ENCODE measurements at places on chromosomes 7 and 10.

DNA sequence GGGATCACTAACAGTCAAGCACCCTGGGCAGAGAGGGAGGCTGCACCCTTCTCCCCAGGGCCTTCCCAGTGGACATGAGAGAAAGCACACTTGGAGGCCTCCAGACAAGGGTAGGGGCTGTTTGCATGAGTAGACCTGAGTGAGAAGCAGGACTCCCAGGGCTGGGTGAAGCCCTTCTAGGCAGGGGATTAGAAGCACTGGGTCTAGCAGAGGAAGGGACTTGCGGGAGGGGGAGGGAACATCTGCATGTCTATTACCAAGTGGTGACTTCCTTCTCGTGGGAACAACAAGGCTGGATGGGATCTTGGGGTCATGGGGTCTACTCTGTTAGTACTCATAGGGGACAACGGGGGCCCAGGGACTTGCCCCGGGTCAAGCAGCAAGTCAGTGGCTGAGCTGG lies 67.8 kb downstream of the EMX2 start:
- H3K36me3 ChIP-seq = no peaks in the 10 kb centered on the region
- no peaks in the 10 kb centered on the region for H3K4me1 ChIP-seq
- DNase-seq = no peak
- peaks cover 4% of the 10 kb centered on the region for H3K27me3 ChIP-seq
- no peak overlapping the region for H3K27ac ChIP-seq

DNA sequence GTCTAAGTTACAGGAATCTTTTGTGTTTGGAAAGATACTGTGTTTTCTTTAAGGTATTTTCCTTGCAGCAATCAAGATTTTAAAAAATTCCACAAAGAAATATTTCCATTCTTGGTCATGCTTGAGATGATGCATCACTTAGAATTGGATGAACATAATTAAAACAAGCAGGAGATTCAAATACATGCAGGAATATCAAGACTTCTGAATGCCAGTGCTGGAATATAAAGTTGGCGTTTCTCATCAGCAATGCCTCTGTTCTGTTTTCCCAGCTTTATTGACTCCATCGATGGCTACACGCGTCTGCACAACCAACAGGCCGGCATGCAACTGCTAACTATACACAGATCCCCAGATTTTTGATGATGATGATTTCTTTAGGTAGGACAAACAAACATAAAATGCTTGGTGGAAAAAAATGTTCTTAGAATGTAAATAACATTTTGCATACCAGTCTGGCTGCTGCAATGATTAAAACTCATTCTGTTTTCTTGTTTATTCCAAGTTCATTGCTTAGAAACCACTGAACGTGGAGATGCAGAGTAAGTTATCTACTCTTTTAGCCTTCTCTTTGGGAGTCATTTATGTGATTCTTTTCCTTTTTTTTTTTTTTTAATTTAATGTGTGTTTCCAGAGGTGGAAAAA lies 91.3 kb upstream of the FAM171A1 start:
- no peak for DNase-seq
- H3K36me3 ChIP-seq = no peaks in the 10 kb centered on the region
- no peak overlapping the region for H3K4me3 ChIP-seq
- no peak overlapping the region for H3K27ac ChIP-seq
- H3K27me3 ChIP-seq = peaks cover 25% of the 10 kb centered on the region

GRCh38 chr7:17206349-17206905 lies 92.0 kb upstream of the AHR start:
- peaks cover 11% of the 10 kb centered on the region for H3K27me3 ChIP-seq
- H3K4me3 ChIP-seq = no peak overlapping the region
- no peak for DNase-seq
- no peak overlapping the region for H3K27ac ChIP-seq
- H3K36me3 ChIP-seq = no peaks in the 10 kb centered on the region

DNA sequence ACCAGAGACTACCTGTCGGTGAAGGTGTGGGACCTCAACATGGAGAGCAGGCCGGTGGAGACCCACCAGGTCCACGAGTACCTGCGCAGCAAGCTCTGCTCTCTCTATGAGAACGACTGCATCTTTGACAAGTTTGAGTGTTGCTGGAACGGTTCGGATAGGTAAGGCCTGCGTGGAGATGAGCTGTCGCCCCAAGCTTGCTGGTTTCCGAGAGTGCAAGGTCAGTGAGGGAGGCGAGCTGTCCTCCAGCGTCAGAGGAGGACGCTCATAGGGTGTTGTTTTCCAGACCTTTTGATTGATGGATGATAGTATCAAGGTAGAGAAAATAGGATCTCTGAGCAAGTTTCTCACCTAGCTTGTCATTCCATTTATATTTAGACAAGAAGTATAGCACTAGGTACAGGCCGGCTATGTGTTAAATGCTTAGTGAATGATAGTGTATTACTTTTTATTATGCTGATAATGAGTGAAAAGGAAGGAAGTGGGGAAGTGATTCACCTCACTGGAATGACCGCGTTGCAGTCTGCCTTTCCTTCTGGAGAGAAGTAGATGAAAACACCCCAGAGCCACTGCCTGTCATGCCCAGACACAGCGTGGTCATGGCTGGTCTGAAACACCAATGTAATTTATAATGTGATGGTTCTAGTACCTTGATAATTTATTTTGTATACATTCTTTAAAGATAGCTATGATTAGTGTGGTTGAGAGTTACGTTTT lies 33.9 kb downstream of the BNIP3 start:
- DNase-seq = no peak
- H3K27ac ChIP-seq = no peak overlapping the region
- peaks cover 1% of the 10 kb centered on the region for H3K4me1 ChIP-seq
- H3K4me3 ChIP-seq = no peak overlapping the region
- no peaks in the 10 kb centered on the region for H3K27me3 ChIP-seq

- no peaks in the 10 kb centered on the region for H3K4me1 ChIP-seq
- H3K36me3 ChIP-seq = no peaks in the 10 kb centered on the region
- H3K4me3 ChIP-seq = no peak overlapping the region
Observed at GRCh38 chr10:45395554-45395953, 21.5 kb downstream of the ALOX5 start.

DNA sequence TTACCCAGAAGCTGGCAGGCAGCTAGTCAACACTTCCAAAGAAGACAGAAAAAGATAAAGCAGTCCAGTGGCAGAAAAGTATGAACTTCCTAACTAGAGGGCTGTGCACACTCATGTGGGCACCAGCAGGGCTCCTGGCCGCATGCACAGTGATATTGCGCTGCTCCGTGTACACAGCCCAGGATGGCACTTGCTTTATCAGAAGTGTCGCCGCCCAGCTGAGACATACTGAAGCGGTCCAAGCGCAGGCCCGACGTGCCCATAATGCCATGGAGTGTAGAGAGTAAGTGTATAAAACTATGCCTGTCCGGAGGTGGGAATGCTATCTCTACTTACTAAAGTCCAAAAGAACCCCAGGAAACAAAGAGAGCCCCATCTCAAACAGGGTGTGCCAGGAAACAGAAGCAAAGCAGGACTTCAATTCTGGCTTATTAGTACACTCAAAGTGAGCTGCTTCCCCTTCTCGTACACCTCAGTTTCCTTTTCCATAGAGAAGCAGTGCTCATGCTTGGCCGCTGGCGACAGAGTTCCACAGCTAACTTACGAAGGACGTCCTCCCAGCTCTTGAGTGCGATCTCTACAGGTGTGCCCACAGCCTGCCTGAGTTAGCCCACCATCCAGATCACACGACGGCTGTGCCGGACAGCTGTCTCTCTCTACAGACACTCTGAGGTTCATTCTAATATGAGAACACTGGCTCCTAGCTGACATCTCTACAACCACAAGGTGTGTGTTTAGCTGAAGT lies 234.3 kb downstream of the COBL start:
- DNase-seq = no peak
- H3K4me1 ChIP-seq = no peaks in the 10 kb centered on the region
- H3K27me3 ChIP-seq = peaks cover 2% of the 10 kb centered on the region
- H3K36me3 ChIP-seq = no peaks in the 10 kb centered on the region
- H3K4me3 ChIP-seq = no peak overlapping the region

- H3K27ac ChIP-seq = no peak overlapping the region
- H3K4me3 ChIP-seq = no peak overlapping the region
- H3K4me1 ChIP-seq = no peaks in the 10 kb centered on the region
- peaks cover 7% of the 10 kb centered on the region for H3K27me3 ChIP-seq
Observed at GRCh38 chr7:120841608-120842007, 16.3 kb downstream of the TSPAN12 start.
